ENCODE measurements at places on chromosomes 1 and 21. TPM values are rescaled to one million over a fixed set of nuclear protein-coding genes. Genes with fewer than 3 reads are reported as not detected.

The PGLYRP3 gene
- total RNA-seq: not detected

The KRTAP23-1 gene
- total RNA-seq: not detected

The LRRN2 gene
- total RNA-seq: 1.5 TPM

The VTCN1 gene
- not detected for total RNA-seq

The C8A gene
- not detected for total RNA-seq

The TXNIP gene
- 1,017 TPM for total RNA-seq

The DNAJB4 gene
- total RNA-seq: 88.0 TPM

The YY1AP1 gene
- 62.6 TPM for total RNA-seq

The LORICRIN gene
- not detected for total RNA-seq

The CASQ1 gene
- 27.0 TPM for total RNA-seq

The KIAA0040 gene
- 22.8 TPM for total RNA-seq

The PLCH2 gene
- total RNA-seq: 0.46 TPM

The MYOG gene
- not detected for total RNA-seq

The KIF14 gene
- 0.11 TPM for total RNA-seq

The MPL gene
- total RNA-seq: 0.73 TPM

The SLFNL1 gene
- 0.16 TPM for total RNA-seq

The KCNN3 gene
- total RNA-seq: 3.4 TPM

The PRAMEF7 gene
- not detected for total RNA-seq

The F3 gene
- 27.9 TPM for total RNA-seq

The OR14K1 gene
- total RNA-seq: not detected

The VASH2 gene
- 1.4 TPM for total RNA-seq

The TACSTD2 gene
- total RNA-seq: 0.14 TPM

The KDF1 gene
- 0.68 TPM for total RNA-seq

The NPR1 gene
- total RNA-seq: 14.6 TPM

The EFNA3 gene
- 1.1 TPM for total RNA-seq

The GART gene
- 42.7 TPM for total RNA-seq

The B3GALT2 gene
- 93.9 TPM for total RNA-seq

The FCRLA gene
- not detected for total RNA-seq

The SLAMF6 gene
- total RNA-seq: 0.46 TPM

The PLA2G2D gene
- not detected for total RNA-seq

The CYP4Z1 gene
- total RNA-seq: 0.97 TPM

The SSU72 gene
- total RNA-seq: 116 TPM

The CA6 gene
- total RNA-seq: 0.19 TPM

The S100A3 gene
- 0.49 TPM for total RNA-seq

Measured in Right ventricle myocardium inferior (tissue), 1 donor.